Temporal lobe (tissue), 4 donors: ENCODE measurements at places on chromosomes 1 and 21. TPM values are rescaled to one million over a fixed set of nuclear protein-coding genes. Genes with fewer than 3 reads are reported as not detected.

The SDC3 gene
- total RNA-seq, result 98.1 TPM

The IRF6 gene
- 0.25 TPM for total RNA-seq

The TRAF5 gene
- 13.3 TPM for total RNA-seq

The DUSP10 gene
- 5.2 TPM for total RNA-seq

The TRNP1 gene
- total RNA-seq, result 12.0 TPM

The CACNA1E gene
- 62.7 TPM for total RNA-seq

The FLG gene
- total RNA-seq, result under 0.01 TPM
